ENCODE measurements at places on chromosomes 5 and 9. TPM values are rescaled to one million over a fixed set of nuclear protein-coding genes. Genes with fewer than 3 reads are reported as not detected.

DNA sequence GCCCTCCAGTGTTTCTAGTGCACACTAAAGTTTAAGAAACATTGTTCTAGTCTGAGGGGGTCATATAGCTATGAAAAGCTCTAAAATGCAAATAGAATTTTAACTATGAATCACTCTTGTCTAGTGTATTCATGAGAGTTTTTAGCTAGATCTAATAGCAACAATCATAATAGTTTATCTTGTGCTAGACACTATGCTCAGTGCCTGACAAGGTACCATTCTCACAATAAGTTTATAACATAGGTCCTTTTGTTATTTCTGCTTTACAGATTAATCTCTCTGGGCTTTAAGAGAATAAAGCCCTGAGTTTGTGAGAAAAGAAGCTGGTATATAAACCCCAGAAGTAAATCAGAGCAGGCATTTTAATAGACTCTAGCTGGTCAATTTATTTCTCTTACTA, 2120.7 kb downstream of the MAT2B start:
- DNase-seq = no peak

DNA sequence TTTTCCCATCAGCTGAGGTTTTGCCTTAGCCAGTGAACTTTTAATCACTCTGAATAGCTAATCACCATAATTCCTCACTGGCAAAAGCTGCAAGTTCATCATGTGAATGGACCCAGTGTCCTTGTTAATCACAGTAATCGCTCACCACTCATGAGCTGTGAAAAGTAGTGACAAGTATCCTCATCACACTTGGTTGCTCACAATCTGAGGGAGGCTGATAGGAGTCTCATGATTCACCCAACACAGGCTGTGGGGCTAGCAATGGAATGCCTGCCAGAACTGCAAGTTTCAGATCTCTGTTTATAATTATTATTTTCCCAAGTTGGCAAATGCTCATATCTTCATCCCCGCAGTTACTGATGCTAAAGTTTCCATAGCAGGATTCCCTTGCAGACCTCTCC, 467.2 kb downstream of the KIF4B start:
- DNase-seq = no peak

GRCh38 chr5:5979761-5980537, 398.4 kb downstream of the MED10 start:
- no peak for DNase-seq

- peak; percentile 19 for DNase-seq
These were observed 492 bp downstream of the ATG12 start for GRCh38 chr5:115840873-115841272.

GRCh38 chr9:130661451-130662098, 2.8 kb upstream of the PRDM12 start:
- peak; percentile 61 for DNase-seq

DNA sequence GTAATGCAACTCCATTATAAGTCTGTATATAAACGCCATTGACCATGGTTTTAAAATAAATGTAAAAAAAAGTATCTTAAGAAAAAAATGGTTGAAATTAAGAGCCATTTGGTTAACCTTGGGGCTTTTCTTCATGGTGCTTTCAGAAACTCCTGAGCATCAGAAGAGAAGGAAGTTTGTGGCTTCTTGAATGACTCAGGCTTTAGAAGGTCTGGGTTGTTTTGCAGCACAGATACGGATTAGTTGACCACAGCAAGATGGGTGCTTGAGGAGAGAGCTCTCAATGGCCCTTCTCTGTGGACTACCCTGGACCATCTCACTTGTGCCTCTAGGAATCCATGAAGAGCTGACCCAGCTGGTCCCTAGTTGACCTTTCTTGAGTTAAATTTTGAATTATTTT, 189.5 kb downstream of the TMEM38B start:
- DNase-seq = no peak

DNA sequence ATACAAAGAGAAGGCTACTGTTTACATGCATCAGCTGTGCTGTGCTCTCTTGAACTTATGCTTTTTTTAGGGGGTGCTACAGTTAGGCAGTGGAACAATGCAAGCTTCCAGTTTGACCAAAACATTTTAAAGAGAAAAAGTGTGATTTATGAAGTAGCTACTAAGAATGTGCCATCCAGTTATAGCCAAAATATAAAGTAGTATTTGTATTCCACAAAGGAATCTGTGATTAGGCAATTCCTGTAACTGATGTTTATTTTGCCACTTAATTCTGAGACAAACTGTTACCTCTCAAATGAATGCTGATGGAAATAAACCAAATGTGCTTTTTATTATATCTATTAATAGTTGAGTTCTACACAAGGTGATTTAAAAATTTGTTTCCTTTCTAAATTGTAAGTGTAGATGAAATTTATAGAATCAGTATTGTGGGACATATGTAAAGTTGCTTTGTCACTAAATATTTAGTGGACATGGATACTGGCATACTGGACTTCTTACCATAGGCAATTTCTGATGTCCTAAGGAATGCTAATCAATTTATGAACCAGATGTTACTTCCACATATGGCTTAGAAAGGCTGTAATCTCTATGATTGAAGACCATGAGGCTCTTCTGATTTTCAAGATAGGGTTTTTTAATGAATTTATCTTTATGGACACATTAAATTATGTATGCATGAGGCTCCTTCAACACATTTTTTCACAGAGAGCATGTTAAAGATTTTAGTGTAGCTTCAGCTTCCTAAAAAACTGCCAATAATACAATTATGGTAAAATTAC, 410.2 kb downstream of the PRR16 start:
- DNase-seq = no peak

- no peak for DNase-seq
These were observed 25.6 kb downstream of the CSF2 start for GRCh38 chr5:132099076-132099748.

- no peak for DNase-seq
These were observed 60.9 kb upstream of the GLRX start for GRCh38 chr5:95883185-95884016.

DNA sequence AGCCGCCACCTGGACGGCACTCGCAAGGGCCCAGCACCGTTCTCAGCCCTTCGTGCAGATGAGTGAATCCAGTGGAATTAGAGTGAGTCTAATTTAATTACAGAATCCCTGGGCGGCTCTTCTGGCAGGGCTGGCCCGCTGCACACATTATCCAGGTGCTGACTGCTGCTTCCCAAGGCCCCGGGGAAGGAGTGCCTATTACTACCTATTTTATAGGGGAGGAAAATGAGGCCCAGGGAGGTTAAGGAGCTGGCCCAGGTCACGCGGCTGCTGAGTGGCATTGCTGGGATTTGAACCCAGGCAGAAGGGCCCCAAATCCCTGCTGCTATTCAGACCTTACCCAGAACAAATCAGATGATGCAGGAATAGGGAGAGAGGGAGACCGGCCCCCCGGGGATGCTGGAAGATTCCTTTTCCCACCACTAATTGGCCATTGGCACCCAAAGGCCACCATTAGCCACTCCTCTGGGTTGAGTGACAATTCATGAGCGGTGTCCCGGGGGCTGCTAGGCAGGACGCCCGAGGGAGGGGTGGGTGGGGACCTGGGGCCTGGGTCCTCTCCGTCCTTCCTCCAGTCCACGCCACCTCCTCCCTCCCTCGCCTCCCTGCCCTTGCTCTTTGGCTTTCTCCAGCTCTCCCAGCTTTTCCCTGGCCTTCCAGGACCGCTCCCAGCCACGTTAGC, 10.3 kb upstream of the QRFP start:
- DNase-seq = no peak

DNA sequence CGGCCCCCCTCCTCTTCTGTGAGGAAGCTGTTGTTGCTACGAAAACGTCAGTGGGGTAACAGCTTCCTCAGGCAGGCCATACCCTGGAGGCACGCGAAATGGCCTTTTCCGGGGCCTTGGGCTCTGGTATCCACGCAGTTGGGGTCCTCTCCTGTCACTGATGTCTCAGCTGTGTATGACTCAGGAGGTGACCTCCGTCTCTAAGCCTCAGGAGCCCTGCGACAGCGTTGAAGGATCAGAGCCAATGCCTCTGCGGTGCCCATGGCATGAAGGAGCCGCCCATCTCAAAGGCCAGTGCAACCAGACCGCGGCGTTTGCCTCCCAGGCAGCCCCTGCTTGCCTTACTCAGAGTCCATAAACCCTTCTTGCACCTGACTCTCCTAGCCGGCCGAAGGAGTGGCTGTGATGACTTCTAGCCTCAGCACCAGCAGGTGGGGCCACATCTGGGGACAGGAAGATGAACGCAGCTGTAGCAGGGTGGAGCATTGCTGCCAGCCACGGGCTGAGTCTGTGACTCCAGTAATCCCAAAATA, 1.0 kb upstream of the MXD3 start:
- DNase-seq = peak; percentile 49

- DNase-seq = no peak
These were observed 17.7 kb upstream of the FAM174A start for GRCh38 chr5:100517301-100517974.

DNA sequence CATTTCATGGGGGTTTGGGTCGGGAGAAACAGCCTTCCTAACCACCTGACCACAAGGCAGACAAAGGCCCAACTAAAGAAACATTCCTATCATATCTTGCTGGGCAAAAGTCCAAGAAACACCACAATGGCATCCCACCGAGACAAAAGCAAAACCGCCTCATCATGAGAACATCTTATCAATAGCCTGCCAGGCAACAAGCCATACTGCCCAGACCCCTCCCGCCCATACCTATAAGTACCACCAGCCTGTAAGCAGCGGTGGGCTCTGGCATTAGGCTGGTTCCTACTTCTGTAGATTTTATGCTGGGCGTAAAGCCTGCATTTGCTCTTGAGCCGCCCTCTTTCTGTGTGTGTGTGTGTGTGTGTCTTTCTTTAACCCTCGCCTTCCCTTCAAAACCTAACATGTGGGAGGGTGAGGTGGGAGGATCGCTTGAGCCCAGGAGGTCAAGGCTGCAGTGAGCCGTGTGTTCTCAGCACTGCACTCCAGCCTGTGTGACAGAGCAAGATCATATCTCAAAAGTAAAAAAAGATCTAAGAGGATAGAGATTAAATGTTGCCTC, 56.9 kb downstream of the PDE6A start:
- DNase-seq = no peak

DNA sequence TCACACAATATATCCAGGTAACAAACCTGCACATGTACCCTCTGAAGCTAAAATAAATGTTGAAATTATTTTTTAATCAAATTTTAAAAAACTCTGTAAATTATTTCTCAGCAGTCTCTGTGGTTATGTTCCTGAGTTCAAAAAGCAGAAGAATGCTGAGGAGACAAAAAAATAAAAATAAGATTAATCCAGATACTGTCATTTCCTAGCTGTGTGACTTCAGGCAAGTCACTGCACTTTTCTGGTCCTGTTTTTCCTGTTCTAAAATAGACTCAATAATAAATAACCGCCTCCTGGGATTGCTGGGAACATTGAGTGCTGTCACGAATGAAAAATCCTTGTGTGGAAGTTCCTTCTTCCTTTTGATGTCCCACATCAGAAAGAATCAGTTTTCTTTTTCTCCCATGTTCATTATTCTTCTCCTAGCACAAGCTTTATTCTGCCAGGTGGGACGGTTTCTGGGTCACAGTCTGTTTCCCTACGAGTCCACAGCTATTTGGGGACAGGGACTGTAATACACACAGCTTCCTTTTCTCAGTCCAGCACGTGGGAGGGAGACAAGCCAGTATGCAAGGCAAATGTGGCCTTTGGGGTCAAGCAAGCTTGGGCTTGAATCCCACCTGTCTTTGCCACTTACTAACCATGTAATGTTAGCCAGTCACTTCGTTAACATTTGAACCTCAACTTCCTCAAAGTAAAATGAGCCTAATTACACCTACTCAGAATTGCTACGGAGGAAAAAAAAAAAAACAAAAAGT, 156.9 kb downstream of the TRIM32 start:
- no peak for DNase-seq

- DNase-seq = no peak
These were observed 36.3 kb upstream of the FBXL17 start for GRCh38 chr5:108418197-108418596.

DNA sequence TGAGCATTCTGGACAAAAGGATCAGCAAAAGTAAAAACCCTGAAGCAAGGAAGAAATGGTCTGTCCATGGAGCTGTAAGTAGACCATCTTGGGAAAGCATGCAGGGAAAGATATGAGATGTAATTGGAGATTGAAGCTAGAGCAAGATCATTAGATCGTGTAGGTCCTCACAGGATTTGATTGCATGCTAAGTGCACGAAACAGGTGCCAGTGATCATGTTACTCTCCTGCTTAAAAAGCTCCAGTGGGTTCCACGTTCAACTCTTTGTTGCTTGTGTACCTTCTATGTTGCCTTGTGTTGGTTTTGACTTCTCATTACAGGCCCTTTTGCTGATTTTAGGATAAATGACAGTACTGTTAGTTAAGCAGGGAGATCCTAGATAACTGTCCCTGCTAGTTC, 442.0 kb downstream of the DMRT2 start:
- DNase-seq = no peak

GRCh38 chr5:95768731-95769130, 37.6 kb downstream of the RHOBTB3 start:
- no peak for DNase-seq

The HTR1A gene
- polyA plus RNA-seq = not detected

Measured in SK-N-SH (cell line).